ENCODE measurements at places on chromosomes 2 and 18. TPM values are rescaled to one million over a fixed set of nuclear protein-coding genes. Genes with fewer than 3 reads are reported as not detected.

The SP140L gene
- total RNA-seq: 56.1 TPM

The FBXO48 gene
- 1.6 TPM for total RNA-seq

The NMUR1 gene
- total RNA-seq: not detected

The SKOR2 gene
- total RNA-seq: not detected

The KCNJ3 gene
- under 0.01 TPM for total RNA-seq

The IGFBP2 gene
- total RNA-seq: 115 TPM

The SERPINB4 gene
- total RNA-seq: not detected

The LYPD1 gene
- 1.9 TPM for total RNA-seq

The EHD3 gene
- total RNA-seq: 9.2 TPM

The TLX2 gene
- total RNA-seq: not detected

The ZNF396 gene
- total RNA-seq: 4.3 TPM

The OST4 gene
- total RNA-seq: 271 TPM

The REG3G gene
- not detected for total RNA-seq

The TTR gene
- not detected for total RNA-seq

The APLF gene
- 8.5 TPM for total RNA-seq

The HOXD12 gene
- not detected for total RNA-seq

The CNGA3 gene
- under 0.01 TPM for total RNA-seq

The TUBB8B gene
- 0.66 TPM for total RNA-seq

The GCG gene
- total RNA-seq: not detected

The ABCG8 gene
- total RNA-seq: not detected

The CCBE1 gene
- 4.0 TPM for total RNA-seq

The FTCDNL1 gene
- total RNA-seq: 3.7 TPM

The PLCD4 gene
- total RNA-seq: 2.6 TPM

The ANKRD29 gene
- total RNA-seq: 9.9 TPM

The PCBP1 gene
- total RNA-seq: 210 TPM

The TEKT4 gene
- total RNA-seq: not detected

The STK11IP gene
- total RNA-seq: 16.7 TPM

The CFAP65 gene
- not detected for total RNA-seq

The NCKAP1 gene
- total RNA-seq: 186 TPM

The COBLL1 gene
- 43.6 TPM for total RNA-seq

The RGPD4 gene
- total RNA-seq: not detected

The SRD5A2 gene
- total RNA-seq: not detected

The FKBP1B gene
- total RNA-seq: 3.2 TPM

The TUBA3E gene
- not detected for total RNA-seq

The NGEF gene
- not detected for total RNA-seq

The C2orf81 gene
- total RNA-seq: 0.64 TPM

The CDK15 gene
- 4.6 TPM for total RNA-seq

The STPG4 gene
- 0.32 TPM for total RNA-seq

The SANBR gene
- total RNA-seq: 16.8 TPM

The CCDC68 gene
- total RNA-seq: 6.6 TPM

The PDE11A gene
- total RNA-seq: 2.3 TPM

The TCF7L1 gene
- total RNA-seq: 3.4 TPM

The DPP4 gene
- total RNA-seq: 7.5 TPM

The LOXHD1 gene
- total RNA-seq: 0.59 TPM

The CCDC74B gene
- total RNA-seq: 2.7 TPM

The TTN gene
- 2.9 TPM for total RNA-seq

The SCN3A gene
- 1.6 TPM for total RNA-seq

The NT5DC4 gene
- total RNA-seq: not detected

The UGT1A9 gene
- total RNA-seq: not detected

Data from breast epithelium (tissue), 4 donors.